ENCODE measurements at places on chromosomes 11 and 22.
A peak's percentile ranks its signal among the peaks of the same experiment; 100 is the strongest.

DNA sequence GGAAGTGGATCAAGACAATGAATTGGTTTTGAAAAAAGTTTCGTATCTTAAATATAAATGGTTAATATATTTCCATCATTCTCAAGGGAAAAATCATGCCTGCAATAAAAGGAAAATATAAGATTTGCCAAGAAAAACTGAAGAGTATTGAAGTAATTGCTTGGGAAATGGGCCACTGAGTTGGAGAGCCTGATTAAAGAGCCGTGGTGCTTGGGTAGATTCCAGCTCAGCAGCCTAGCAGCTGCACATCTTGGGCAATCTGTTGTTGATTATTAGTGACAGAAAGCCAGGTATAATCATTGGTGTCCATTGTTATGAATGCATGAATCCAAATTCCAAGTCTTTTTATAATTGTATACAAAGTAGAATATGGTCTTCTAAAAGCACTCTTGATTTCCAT is 800.9 kb upstream of the CHORDC1 start:
- no peak for DNase-seq

GRCh38 chr11:109658190-109658589 is 236.2 kb downstream of the C11orf87 start:
- DNase-seq, result no peak

- DNase-seq, result no peak
Measured at GRCh38 chr11:40230821-40231220, 1228.6 kb downstream of the LRRC4C start.

DNA sequence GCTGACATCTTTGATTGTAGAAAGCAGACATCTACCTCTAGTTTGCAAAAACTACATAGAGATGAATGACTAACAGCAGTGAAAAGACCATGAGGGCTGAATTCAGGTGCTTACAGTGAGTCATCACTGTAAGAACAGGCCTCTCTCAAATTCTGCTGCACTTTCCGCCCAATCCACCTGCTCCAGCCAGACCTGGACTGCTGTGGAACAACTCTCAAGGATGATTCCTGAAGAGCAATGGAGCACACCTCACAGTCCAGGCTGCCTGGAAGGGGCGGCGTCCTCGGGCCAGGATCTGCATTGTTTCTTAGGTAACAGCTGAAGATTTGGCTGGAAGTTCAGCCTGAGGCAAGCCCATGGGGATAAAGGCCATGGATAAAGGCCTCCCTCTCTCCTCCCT is 15.1 kb downstream of the APOL2 start:
- no peak for DNase-seq

DNA sequence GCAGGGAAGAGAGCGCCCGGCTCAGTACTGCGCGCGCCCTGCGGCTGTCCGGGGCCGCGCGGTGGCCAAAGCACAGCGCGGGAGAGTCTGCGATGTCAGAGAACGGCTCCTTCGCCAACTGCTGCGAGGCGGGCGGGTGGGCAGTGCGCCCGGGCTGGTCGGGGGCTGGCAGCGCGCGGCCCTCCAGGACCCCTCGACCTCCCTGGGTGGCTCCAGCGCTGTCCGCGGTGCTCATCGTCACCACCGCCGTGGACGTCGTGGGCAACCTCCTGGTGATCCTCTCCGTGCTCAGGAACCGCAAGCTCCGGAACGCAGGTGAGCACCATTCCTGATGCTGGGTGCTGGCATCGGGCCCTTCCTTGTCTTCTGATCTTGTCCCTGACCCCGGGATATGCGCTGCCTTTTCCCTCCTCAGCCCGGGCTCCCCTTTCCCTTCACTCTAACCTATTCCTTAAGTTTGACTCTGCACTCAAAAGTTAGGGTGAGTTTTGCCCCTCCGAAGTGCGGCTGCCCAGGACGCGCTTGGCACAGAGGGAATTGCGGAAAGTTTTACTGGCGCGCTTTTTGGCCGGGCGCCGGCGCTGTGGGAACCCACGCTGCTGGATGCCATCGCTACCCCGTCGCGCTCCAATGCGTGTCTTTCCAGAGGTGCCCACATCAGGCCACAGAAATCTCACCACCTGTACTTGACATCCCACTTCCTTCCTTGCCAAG is at the start of gene MTNR1B:
Gene MTNR1B (plus strand): TSS at position 18 of the 714 bp plus-strand sequence. CDS start 75 bp downstream, at position 93.
- no peak for DNase-seq

DNA sequence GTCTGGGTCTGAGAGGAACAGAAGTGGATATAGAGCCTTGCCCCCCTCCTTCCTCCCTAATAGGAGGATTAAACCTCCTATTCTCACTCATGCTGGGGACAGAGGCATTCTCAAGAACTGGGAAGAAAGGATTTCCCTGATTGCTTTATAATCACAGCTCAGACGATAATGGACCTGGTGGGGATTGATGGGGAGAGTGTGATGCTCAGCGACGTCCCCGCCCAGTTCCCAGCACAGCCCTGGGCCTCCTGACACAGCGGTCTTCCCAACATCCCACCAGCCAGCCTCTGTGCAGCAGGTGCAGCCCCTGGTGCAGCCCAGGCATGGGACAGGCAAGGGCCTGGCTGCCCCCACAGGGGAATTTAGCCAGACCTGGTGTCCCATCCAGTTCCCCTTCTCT is 28.4 kb downstream of the TRIM29 start:
- DNase-seq, result no peak

- DNase-seq, result no peak
Measured at GRCh38 chr11:103327721-103328120, 218.5 kb downstream of the DYNC2H1 start.

DNA sequence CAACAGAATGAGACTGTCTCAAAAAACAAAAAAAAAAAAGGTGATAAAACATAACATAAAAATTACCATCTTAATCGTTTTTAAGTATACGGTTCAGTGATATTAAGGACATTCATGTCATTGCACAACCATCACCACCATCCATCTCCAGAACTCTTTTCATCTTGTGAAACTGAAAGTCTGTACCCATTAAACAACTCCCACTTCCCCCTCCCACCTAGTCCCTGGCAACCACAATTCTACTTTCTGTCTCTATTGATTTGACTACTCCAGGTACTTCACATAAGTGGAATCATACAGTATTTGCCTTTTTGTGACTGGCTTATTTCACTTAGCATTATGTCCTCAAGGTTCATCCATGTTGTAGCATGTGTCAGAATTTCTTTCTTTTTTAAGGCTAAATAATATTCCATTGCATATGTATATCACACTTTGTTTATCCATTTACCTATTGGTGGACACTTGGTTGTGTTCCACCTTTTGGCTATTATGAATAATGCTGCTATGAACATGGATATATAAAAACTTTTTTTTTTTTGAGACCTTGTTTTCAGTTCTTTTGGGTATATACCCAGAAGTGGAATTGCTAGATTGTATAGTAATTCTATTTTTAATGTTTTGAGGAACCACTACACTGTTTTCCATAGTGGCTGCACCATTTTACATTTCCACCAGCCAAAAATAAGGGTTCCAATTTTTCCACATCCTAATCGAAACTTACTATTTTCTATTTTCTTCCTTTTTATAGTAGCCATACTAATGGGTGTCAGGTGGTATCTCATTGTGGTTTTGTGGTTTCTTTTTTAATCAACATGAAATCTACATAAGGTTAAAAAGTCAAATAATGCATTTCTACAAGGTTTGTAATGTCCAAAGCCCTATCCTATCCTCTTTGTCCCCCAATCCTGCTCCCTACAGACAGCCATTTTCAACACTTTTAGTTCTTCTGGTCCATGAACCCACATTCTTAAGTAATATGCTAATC is 23.4 kb upstream of the PIK3C2A start:
- peak; percentile 78 for DNase-seq

- DNase-seq, result peak; percentile 7
Measured at GRCh38 chr11:87878373-87878825, 296.8 kb downstream of the RAB38 start.

- no peak for DNase-seq
Measured at GRCh38 chr22:37212174-37212906, at the start of gene SSTR3. TSS of gene SSTR3 (minus strand) at chr22:37212477. CDS start at chr22:37207803, 4,674 bp downstream.

DNA sequence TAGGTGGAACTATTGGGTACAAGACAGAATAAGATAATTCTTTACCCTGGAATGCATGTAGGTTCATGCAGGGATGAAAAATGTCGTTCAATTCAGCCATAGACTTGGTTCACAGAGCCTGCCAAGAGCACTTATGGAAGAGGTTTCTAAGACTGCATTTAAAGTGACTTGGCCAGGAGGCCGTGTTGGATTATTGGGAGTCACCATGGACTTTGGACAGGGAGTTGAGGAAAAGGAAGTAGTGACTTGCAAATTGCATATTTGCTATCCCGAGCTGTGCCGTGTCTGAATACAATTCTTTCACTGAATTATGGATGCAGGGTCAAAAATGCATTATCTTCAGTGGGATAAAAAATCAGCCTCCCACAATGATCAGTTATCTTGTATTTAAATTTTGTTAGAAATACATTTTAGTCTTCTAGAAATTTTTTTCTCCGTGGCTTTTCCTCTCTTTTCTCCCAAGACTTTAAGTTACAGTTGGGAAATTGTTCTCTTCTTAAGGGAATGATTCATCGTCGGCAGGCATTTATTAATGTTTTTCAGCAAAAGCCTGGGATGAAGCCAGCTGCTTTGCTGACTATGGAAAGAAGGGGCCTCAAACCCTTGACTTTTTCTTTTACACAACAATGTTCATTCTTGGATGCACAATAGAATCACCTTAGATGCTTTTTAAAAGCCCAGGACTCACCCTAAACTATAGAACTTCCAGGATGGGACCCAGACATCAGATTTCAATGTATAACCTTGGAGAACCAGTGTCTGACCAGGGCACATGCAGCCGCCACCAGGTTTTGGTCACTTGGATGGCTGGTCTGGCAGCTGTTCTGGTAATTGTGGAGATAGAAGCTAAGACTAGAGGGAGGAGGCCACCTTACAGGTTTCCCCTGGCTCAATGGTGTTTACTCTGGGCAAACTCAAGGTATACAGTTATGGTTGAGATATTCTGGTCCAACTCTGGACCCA is 70.8 kb downstream of the FAT3 start:
- DNase-seq, result no peak

- no peak for DNase-seq
Measured at GRCh38 chr11:73652046-73652730, 5.8 kb downstream of the PLEKHB1 start.

DNA sequence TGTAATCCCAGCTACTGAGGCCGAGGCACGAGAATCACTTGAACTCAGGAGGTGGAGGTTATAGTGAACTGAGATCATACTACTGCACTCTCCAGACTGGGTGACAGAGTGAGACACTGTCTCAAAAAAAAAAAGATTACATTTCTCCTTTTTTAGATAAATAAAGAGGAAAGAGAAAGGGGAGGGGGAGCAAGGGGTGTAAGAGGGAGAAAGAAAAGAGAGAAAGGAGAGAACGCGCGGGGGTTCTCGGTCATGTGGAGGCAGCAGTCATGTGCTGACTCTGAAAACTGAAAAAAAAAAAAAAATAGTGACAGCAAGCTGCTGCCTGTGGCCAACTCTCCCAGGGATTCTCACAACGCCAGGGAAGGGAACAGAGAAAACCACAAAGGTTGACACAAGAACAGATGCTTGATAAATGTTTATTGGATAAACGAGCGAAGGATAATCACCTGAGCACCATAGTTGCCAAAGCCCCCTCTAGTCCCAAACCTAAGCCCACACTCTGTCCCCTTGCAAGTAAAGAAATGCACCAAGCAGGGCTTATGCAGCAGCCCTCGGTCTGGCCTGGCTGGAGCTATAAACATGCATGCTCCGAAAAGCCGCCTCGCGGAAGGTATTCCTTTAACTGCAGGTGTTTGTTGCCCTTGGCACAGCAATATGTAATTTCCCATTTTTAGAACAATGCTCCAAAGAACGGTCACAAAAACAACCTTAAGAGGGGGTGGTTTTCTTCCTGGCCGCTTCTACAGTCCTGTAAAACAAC is 14.5 kb downstream of the SCGB1A1 start:
- no peak for DNase-seq

DNA sequence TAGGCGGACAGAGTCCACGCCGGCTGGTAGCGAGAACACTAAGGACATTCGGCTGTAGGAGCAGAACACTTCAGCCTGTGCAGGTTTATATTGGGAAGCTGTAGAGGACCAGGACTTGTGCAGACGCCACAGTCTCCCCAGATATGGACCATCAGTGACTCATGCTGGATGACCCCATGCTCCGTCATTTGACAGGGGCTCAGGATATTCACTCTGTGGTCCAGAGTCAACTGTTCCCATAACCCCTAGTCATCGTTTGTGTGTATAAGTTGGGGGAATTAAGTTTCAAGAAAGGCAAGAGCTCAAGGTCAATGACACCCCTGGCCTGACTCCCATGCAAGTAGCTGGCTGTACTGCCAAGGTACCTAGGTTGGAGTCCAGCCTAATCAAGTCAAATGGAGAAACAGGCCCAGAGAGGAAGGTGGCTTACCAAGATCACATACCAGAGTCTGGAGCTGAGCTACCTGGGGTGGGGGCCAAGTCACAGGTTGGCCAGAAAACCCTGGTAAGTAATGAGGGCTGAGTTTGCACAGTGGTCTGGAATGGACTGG is 17.2 kb downstream of the P2RY2 start:
- DNase-seq, result no peak

GRCh38 chr11:96219981-96220623 is 122.9 kb downstream of the MAML2 start:
- DNase-seq, result no peak

DNA sequence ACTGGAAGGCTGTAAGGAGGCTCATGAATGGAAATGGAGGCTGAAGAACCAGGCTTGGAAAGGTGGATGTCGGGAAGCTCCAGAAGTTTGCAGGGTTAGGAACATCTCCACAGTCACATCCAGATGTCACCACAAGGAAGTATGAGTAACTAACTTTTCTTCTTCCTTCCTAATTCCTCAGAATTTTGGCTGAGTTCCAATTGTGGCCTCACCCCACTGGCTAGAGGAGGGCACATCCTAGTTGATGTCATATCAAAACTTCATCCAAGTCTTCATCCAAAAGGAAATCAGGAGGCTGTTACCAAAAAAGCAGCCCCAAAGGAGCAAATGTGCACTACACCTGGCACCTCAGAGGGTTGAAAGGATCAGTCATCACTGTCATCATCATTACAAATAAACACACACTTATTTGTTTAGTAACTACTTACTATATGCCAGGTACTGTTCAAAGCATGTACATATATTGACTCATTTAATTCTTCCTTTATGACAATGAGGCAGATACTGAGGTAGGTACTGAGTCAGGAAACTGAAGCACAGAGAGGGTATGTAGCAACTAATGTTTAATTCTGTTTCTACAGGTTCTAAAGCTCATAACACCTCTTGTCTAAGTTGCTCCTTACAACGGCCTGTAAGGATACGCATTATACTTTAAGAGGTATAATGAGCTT is 7.3 kb upstream of the PTPN5 start:
- peak; percentile 50 for DNase-seq

DNA sequence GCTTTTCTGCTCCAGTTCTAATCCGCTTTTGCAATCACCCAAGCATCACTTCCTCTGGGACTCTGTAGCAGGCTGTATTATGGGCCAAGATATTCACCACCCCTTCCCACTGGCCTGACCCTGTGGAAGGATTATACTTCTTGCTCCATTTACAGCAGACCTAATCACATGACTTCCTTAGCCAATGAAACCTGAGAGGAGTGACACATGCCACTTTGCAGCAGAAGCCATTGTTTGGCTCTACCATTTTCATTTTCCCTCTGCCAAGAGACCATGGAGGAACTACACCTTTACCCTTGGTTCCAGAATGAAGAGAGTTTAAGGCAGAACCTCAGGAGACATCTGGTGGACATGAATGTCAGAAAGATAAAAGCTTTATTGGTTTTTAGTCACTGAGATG is 134.9 kb upstream of the HSD17B12 start:
- no peak for DNase-seq
